ENCODE measurements at places on chromosomes 16 and 17.

GRCh38 chr16:77745972-77746371 is 23.7 kb downstream of the NUDT7 start:
- no peak for DNase-seq

- no peak for DNase-seq
Observed at GRCh38 chr16:31699601-31700000, 171.9 kb downstream of the AHSP start.

DNA sequence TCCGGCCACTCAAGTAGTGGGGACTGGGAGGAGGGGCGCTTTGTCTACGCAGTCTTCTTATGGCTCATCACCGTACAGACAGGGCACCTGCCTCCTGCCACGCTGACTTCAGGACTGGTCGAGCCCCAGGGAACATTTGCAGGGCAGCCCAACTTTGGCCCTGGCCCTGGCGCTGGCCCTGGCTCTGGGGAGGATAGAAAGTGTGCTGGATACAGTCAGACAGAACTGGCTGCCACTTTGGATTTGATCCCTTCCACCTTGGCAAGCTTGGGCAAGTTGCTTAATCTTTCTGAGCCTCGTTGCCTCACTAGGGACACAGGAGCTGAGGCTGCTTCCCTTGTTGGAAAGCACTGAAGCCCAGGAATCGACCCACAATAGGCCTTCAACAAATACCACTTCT is 13.6 kb downstream of the LGALS9 start:
- no peak for DNase-seq

DNA sequence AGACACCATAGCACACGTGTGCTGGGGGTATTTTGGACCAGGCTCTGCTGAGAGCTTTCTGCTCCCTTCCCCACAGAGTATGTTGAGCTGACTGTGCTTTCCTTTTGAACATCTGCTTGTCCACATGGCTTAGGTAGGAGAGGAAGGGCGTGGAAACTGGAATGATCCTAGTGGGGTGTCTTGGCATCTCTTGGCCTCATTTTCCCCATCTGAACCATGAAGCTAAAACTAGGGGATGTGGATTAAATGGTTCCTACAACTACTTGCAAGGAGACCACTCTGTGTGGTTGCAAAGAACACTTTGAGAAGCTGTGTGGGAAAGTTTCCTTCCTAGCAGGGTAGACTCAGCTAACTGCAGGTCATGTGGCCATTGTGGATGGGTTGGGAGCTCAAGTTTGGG is 6.7 kb upstream of the NLRC5 start:
- no peak for DNase-seq

- no peak for DNase-seq
Observed at GRCh38 chr16:72122916-72123315, 29.3 kb downstream of the DHX38 start.

DNA sequence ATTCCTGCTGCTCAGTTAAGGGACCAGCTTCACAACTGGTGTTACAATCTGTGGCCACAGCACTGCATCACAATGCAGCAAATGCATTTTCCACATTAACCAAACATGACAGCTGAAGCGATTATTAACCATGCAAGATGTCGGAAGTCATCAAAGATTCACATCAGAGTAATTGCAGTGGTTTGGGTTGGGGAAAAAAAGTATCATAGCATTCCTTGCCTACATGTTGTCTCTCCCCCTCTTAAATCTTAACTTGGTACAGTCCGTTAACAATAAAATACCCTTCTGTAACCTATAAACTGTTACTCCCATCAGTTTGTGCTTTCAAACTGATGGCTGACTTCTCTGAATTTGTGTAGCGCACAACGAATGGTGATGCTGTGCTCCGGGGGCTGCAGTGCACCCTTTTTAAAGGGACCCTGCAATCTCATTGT is 51.6 kb downstream of the NUP93 start:
- no peak for DNase-seq

GRCh38 chr16:31501226-31501965 is 6.8 kb downstream of the RUSF1 start:
- DNase-seq = no peak

- DNase-seq = no peak
Observed at GRCh38 chr16:58678716-58679115, 5.9 kb downstream of the SLC38A7 start.

Data from GM13977 (cell line).